ENCODE measurements at places on chromosomes 12 and 14.

DNA sequence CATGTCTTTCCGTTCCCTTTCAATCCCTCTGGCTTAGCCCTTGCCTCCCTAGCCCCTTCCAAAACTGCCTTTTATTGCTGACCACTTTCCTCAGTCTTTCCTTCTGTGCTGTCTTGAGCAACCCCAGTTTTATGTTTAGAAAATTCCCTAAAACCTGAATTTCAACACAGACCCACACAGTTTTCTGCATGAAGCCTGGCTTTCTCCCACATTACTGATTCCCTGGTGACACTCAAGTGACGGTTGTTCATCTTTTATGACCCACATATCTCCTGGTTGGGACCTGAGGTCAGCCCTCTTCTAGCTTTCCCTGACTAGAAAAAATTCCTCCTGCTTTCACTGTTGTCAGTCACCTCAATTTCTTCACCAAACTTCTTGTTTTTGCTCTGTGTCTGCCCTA lies 21.0 kb downstream of the FGD4 start:
- no peak for DNase-seq

DNA sequence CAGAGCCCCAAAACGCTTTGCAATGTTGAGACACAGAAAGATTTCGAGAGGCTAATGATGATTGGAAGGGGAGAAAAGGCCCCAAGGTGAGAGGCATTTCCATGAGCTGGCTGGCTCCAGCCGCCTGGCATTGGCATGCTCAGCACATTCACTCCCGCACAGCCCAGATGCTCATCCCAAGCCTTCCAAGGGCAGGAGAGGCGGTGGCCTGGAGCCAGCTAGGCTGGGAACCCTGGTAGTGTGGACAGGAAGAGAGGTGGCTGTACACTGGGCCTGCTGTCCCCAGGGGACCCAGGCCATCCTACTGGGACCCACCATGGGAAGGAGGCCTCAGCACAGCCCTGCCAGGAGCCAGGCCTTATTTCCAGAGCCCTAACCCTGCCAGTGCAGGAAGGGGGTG lies 72.2 kb downstream of the SPTB start:
- no peak for DNase-seq

DNA sequence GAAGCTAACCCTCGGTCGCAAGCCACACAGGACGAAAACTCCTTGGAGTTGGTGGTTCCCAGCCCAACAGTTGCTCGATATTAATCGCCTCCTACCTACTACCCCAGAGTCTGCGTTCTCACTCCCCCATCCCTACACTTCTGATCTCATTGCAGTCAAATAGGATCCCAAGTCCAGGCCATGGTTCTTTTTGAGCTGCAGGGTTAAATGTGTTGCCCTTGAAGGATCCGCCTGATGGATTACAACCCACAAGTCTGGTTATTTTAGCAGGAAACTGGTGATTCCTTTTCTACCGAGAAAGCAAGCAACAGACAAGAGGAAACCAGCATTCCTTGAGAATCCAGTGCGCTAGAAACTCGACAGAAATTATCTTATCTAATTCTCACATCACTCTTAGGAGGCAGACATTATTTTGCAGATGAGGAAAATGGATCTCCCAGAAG lies 785 bp upstream of the NIN start:
- DNase-seq: peak; percentile 35

DNA sequence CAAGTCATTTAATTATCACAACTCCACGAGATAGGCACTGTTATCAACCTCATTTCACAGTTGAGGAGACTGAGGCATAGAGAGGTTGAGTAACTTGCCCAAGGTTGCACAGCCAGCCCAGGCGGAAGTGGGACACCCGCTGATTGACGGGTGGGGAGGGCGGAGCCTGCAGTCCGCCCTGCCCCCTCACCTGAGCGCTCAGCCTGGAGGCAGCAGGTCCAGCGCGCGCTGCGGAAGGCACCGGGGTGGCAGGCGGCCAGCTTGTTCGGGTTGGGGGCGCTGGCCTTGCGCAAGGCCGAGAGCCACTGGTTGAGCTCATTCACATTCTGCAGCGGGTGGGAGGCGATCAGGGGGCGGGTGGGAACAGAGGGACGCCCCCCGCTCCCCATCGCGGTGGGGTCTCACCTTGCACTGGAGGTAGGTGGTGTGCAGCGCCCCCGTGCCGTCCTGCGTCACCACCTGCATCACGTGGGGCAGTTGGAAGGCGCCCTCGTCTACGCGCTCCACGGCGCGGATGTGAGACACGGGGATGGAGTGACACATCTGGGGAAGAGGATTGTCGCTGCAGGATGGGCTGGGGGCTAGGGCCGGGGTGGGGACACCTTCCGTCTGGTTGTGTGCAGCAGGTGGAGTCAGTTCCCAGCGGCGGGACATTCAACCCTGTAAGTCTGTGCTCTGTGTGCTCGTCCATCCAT lies 31.7 kb downstream of the RASAL1 start:
- no peak for DNase-seq

DNA sequence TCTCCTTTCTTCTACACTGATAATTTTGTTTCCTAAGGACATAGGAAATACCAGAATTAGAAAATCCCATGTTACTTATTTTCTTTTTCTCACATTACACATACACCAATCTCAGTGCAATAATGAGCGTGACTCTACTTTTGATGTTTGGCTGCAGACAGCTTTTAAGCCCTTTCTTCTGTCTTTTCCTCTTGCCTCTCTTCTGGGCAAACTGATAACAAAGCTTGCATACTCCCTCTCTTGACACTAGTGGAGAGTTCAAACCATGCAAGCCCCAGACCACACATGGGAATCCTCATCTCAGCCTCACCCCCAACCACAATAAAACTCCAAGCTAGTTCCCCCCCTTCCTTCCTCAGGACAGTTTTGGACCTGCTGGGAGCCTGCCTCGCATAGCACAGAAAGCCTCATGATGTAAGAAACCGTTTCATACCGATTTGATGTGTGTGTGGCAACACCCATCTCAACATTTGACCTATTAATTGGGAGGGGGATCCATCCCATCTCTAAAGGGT lies 161.9 kb downstream of the EMP1 start:
- no peak for DNase-seq

GRCh38 chr12:55797068-55797467 lies 20.5 kb downstream of the SARNP start:
- peak; percentile 50 for DNase-seq

DNA sequence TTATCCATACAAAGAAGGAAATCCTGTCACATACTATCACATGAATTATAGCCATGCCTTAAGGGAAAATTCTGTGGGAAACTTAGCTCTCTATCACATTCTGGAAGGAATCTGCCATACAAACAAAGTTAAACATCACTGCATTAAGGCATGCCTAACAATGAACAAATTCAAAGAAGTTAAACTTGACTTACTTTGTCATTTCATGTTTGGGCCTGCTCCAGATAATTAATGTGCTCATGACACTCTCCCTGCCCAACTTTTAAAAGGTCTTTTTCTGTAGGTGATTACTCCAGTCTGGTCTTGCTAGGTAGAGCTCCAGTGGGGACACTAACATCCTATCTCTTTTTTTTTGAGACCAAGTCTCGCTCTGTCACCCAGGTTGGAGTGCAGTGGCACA lies 230.5 kb downstream of the AEBP2 start:
- DNase-seq: no peak

- no peak for DNase-seq
Measured at GRCh38 chr12:92779902-92780301, 77.1 kb downstream of the PLEKHG7 start.

- DNase-seq: no peak
Measured at GRCh38 chr12:41465526-41465925, 277.4 kb downstream of the PDZRN4 start.

GRCh38 chr12:111409780-111410430 lies 4.2 kb downstream of the SH2B3 start:
- peak; percentile 29 for DNase-seq

- DNase-seq: no peak
Measured at GRCh38 chr12:12835378-12836146, 22.4 kb downstream of the DDX47 start.

- DNase-seq: no peak
Measured at GRCh38 chr14:91232603-91233002, 11.9 kb downstream of the GPR68 start.

DNA sequence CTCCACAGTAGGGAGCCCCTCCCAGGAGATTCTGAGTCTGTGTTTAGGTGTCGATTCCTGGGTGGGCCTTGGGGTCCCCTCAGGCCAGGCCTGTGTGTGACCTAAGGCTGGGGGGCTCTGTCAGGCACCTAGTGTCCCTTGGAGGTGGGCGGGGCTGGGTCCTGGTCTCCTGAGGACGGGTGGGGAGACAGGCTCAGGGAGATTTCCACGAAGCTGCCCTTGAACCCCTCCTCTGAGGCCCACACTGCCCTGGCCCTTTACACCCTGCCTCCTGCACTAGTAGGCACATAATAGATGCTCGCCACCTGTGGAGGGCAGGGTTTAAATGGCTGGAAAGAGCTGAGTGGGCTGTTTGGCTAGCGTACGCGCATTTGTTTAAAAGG lies 32.9 kb downstream of the MEG3 start:
- no peak for DNase-seq

DNA sequence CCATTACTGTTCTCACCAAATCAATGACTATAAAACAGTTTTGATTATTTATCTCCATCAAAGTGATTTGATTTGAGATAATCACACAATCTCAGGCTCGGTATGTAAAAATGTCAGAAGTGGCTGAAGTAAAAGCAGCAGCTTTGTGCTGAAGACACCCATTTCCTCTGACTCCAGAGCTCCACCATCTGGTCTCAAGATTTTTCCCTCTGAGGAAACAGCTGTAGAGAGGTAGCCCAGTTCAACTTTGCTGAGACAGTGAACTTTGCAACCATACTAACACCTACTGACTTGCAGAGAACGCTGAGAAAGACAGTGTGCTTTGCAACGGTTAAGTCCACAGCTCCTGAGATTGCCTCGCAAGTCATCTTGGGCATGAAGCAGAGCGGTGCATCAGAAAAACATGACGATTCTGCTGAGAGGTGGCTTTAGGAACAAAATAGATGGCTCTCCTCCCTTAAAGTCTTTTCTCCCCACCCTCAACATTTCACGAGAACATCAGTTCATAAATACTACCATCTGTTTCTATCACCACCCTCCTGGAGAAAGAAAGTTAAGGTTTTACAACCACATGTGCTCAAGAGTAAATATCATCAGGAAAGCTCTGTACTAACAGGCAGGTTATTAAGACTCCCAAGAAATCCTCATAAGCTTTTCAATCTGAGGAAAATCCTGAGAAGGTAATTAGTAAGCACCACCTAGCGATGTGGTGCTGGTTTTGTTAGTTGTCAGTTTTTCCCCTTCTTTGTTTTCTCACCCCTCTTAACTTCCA lies 34.8 kb downstream of the HIGD1C start:
- peak; percentile 11 for DNase-seq

DNA sequence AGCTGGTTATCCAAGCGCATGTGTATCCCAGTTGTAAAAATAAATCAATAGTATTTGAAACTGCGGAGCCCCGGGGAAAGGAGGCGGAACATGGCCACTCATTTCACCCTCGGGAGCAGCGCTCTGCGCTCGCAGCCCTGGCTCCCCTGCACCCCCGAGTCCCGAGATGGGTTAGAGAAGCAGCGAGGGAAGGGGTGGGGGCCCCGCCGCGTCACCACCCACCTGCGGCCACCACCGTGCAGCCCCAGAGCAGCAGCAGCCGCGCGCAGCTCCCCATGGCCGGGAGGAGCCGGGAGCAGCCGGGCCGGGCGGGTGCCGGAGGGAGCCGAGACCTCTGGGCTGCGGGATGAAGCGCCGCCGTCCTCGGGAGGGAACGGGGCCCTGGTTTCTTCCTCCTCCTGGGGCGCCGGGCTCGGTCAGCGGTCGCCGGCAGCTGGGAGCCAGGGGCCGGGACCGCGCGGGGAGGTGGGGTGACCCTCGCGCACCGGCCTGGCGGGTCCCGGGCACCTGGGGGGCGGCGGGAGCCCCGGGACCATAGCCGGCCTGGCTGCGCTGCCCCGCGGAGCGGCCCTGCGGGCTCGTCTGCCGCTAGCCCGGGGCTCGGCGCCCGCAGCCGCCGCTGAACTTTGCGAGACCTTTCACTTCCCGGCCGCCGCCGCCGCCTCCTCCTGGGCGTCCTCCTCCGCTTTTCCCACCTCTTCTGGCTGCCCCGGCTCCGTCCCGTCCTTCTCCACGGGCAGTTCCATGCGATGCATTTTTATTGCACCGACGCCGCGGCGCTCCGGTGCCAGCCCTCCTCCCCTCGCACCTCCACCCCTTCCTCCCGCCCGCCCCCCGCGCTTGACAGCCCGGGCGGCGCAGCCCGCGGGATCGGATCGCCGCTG lies at the start of gene NTN4:
TSS of gene NTN4 (minus strand) at position 732 of the 884 bp plus-strand sequence. CDS start at position 277, 455 bp downstream.
- DNase-seq: no peak

DNA sequence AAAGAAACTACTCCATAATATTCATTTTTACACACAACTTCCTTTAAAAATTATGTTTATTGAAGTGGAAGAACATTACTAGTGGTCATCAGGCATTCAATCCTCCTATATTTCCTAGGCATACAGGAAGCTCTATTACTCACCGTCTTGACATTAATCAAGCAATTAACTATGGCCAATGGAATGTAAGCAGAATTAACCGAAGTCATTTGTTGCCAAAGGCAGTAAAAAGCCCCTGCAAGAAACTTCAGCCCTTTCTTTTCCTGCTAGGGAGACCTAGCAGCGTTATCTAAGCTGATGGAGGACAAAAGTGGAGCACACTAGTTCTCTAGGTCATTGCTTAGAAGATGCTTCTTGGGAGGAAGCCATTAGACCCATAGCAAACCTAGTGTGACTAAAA lies 399.6 kb downstream of the KCNH5 start:
- DNase-seq: no peak

DNA sequence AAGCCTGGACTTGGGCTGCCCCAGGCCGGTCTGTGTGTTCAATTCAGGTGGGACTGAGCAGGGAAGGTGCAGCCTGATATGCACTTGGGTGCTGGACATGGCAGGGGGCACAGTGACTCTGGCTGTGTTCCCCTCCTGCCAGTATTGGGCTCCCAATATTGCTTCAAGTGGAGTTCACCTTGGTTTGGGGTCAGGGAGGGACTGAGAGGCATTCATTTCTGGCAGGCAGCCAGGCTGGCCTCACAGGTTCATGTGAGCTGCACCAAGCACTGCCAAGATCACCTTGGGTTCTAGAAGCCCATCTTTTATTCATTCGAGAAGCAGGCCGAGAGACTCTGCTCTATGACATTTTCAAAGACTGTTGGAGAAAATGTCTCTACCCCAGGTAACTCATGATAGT lies 245.0 kb downstream of the CHST11 start:
- DNase-seq: no peak

DNA sequence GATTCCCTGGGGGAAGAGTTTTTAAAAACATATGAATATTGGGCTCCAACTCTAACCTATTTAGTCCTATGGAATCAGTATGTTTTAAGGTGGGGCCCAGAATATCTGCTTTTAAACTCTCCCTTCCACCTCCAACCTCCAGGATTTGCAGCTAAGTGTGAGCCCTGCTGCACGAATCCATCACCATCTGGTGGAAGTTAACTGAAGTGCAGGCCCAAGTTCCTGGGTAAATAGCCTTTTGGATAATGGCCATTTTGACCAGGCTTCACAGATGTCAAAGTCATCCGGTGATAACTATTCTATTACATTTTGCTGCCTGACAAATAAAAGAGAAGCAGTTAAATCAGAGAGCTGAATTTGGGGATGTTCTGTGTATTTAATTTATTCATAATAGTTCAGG lies 58.1 kb upstream of the RMST start:
- peak; percentile 45 for DNase-seq

DNA sequence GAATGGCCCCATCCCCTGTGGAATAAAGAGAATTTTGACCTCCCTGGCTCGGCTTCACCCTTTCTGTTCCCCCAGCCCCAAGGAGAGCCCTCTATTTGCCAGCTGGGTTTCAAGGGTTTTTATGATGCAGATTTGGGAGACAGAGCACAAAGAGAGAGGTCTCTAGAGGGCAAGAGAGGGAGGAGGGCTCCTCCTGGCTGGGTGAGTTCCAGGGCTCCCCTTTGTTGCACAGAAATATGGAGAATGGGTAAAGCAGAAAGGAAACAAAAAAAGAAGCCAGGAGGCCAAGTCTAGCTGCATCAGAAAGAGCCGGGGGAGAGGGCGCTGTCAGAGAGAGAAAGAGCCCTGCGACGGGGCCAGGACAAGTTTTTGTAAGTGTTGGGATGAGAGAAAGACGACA lies 319.6 kb upstream of the RTL1 start:
- DNase-seq: no peak

Data from SK-N-DZ (cell line).